WTC11 (cell line): ENCODE measurements at places on chromosomes 1 and 21.

- DNase-seq: no peak
These were observed 122.9 kb downstream of the LACTBL1 start for GRCh38 chr1:22849770-22850169.

GRCh38 chr1:174761335-174761734, 238.4 kb upstream of the CACYBP start:
- DNase-seq: peak; percentile 13

DNA sequence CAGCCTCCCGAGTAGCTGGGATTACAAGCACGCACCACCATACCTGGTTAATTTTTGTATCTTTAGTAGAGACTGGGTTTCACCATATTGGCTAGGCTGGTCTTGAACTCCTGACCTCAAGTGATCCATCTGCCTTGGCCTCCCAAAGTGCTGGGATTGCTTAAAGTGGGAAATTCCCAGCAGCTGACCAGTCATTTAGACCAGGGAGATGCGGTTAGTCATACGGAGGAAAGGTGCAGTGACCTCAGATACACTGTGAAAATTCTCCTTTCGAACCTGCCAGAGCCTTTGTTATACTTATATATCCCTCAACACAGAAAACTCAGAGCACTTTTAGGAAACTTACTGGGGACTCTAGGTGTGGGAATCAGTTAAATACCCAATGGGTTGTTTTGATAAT, 39.6 kb downstream of the MAP10 start:
- DNase-seq: no peak

- DNase-seq: no peak
These were observed 58.9 kb downstream of the VPS26C start for GRCh38 chr21:37208056-37208721.

DNA sequence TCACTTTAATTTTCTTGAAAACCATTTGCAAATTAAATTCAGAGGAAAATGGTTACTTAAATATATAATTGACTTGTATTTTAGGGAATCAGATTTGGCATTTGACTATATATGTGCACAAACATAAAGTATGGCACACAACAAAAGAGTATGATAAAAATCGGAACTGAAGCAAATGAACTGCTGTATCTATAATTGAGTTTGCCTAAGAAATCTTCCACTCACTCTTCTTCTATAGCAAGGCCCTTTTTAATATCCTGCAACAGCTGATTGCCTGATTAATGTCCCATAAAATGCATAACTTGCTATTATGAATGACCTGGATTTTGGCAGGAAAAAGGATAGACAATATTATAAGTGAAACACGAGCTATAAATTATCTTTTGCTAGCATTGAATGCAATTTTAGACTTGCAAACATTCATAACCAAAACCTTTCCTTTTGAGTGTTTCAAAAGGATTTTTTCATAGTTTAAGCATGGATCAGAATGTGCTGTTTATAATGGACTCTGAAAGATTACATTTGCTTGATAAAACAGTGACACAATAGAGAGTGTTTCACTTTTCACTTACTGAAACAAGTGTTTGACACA, 2204.3 kb downstream of the MRPL39 start:
- DNase-seq: no peak

- DNase-seq: no peak
These were observed 16.5 kb downstream of the PRRX1 start for GRCh38 chr1:170680428-170680827.

DNA sequence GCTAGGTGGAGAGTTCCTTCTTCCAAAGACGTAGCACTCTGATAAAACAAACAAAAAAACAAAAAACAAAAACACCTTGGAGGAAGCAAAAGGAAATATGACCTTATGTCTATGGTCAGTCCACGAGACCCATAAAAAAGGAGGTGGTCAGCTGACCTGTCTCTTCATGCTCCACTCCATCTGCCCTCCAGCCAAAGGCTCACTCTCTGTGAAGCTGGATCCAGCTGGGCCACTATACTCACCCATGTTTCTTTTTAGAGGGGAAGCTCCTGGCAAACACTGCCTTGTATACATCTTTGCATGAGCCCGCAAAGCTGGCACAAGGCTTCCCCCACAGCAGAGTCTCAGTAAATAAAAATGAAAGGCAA, 126.1 kb upstream of the CACHD1 start:
- DNase-seq: no peak

DNA sequence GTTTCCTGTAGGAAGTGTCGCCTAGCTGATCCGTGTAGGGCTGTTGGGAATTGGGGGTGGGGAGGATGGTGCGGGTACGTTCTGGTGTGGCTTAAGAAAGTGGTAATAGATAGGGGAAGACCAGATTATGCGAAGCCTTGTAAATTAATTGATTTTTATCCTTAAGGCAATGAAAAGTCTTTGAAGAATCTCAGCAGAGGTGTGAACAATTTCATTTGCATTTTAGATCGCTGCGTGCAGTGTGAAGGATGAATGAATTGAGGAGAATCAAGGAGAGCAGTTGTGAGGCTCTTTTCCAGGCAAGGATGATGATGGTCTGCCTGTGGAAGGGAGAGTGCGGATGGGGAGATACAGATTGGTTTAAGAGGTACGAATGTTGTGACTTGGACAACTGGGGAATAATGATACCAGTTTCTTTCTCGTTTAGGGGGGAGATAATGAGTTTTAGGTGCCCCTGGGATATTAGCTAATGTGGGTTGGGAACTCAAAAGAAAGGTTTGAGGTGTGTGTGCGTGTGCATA, 813 bp upstream of the DEDD start:
- no peak for DNase-seq

DNA sequence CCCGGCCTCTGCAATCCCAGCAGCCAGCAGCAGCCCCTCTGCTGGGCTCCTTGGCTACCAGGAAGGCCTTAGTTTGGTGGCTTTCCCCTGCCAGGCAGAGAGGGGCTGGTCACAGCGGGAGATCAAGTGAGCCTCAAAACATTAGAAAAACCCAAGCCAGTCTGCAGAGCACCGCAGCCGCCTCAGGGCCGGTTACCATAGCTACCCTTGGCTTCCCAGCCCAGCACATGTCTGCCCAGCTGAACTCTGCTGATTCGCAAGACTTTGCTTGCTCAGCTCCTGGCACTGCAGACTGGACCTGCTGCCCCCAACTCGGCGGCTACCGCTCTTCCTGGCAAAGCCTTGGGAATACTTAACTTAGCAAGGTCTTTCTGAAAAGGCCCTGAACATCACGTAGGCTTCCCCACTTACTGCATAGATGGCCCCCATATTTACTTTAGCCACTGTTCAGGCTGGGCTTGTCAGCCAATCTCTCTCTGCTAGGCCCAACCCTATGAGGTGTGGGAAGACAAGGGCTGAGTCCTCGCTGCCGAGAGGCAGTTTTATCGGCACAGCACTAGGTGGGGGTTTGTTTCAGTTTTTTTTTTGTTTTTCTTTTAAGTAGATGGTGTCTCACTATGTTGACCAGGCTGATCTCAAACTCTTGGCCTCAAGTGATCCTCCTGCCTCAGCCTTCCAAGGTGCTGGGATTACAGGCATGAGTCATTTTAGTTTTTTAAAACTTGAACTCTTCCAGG, 28.6 kb upstream of the PLEKHG5 start:
- DNase-seq: peak; percentile 84

DNA sequence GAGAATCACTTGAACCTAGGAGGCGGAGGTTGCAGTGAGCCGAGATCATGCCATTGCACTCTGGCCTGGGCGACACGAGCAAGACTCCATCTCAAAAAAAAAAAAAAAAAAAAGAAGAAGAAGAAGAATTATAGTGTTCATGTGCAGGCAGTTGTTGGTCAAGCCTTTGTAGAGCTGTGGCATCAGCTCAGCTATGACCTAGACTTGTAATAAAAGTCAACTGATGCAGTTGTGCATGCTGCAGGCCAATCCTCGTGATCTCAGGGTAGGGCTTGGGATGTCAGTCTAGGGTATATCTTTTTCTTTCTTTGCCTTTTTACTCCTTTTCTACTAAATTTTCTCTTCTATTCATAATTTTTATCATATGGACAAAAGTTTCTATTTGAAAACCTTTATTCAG, 76.2 kb downstream of the C1orf21 start:
- DNase-seq: no peak

- no peak for DNase-seq
These were observed 173.1 kb upstream of the GALNT2 start for GRCh38 chr1:229893762-229894444.

DNA sequence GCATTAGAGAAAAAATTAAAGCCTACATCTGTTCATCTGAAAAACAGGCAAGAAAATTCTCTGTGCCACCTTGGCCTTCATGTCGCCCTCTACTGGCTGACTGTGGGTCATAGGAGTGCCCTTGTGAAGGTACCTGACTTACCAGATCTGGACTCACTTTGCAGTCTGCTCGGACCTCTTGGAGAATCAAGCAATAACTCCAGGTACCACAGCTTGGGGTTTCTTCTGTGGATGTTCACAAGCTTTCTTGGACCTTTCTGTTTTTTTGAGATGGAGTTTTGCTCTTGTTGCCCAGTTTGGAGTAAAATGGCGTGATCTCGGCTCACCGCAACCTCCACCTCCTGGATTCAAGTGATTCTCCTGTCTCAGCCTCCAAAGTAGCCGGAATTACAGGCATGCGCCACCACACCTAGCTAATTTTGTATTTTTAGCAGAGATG, 2.4 kb upstream of the PRAMEF18 start:
- DNase-seq: peak; percentile 16

DNA sequence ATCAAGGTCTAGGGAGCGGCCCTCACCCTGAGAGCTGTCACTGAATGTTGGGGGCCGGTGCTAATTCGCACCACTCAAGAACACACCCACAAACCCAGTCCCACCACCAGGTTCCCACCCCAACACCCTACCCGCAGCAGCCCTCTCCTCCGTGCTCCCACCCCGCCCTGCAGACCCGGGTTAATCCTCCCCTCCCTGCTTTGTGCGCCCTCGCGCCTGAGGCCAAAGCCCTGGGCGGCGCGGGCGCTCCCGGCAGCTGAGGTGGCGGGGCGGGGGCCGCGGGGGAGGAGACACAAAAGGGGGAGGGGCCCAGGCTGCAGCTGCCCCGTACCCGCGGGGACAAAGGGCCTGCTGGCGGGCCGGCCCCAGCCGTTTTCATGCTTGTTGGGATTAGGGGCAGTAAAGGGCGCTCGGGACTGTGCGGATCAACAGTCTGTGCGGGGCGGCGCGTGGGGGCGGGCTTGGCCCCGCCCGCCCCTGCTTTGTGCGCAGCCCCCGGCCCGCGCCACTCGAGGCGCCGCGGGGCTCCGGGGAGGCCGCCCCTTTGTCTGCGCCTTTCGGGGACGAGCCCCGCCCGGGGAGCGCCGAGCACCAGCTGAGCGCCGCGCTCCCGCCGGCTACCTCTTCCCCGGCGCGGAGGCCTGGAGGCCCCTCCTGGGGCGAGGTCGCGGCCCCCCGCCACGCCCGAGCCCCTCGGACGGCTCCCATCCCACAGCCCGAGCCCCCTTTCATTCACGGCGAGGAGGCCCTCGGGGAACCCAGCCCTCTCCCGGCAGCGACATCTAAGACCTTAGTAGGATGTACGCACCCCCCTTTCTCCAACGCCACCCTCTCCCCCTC, 10.9 kb downstream of the C1orf216 start:
- DNase-seq: peak; percentile 75

DNA sequence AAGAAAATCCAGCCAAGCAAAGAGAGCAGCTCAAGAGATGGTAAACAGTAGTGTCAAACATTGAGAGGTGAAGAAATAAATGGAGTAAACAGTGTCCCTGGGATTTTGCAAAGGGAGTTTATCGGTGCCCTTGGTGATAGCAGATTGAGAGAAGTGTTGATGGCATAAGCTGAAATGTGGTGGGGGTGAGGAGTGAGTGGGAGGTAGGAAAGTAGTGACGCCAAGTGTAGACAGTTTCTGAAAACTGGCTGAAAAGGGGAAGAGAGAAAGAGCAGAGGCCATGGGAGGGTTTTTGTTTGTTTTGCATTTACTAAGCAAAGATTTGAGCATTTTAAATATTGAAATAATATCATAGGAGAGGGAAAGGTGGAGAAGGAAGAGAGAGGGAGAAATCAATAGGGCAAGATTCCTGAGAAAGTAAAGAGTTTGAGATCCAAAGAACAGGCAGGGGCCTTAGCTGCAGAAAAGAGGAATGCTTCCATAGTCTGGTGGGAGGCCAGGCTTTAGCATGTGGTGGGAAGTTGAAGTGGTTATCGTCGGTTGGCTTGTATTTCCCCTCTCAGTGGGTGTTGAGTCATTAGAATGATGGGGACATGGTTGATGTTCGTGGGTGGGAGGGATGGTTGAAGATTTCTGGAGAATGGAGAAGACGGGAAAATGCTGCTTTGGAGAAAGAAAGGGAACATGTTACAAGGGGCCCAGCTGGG, 26.8 kb upstream of the RASAL2 start:
- DNase-seq: no peak

DNA sequence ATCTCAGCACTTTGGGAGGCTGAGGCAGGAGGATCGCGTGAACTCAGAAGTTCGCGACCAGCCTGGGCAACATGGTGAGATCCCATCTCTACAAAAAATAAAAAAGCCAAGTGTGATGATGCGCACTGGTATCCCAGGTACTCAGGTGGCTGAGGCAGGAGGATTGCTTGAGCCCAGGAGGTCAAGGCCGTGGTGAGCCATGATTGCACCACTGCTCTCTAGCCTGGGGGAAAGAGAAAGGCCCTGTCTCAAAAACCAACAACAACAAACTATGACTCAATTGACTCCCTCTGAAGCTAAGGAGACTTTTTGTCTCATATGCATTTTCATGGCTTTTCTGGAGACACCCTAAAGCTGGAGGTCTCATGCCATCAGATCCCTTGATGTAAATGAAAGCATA, 118.8 kb downstream of the CCDC185 start:
- no peak for DNase-seq

DNA sequence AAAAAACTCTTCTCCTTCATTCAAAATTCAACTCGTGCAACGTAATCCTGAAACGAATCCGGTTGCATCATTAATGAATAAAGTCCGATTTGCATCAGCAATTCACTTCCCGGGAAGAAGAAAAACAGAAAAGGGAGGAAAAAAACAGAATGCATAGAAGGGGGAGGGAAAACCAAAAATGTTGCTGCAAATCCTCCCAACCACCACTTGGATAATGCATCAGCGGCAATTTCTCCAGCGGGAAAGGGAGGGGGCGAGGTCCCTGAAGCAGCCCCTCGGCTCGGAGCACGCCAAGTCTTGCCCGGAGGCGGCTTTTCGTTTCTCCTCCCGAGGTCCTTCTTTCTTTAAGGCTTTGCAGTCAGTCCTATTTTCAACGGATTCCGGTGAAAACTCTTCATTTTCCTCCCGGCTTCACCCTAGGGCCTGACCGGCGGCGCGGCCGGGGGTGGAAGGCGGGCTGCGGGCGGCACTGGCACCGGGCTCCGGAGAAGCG, 723 bp downstream of the CDC42BPA start:
- DNase-seq: peak; percentile 67

GRCh38 chr1:223825767-223826748, 19.7 kb downstream of the TP53BP2 start:
- no peak for DNase-seq

DNA sequence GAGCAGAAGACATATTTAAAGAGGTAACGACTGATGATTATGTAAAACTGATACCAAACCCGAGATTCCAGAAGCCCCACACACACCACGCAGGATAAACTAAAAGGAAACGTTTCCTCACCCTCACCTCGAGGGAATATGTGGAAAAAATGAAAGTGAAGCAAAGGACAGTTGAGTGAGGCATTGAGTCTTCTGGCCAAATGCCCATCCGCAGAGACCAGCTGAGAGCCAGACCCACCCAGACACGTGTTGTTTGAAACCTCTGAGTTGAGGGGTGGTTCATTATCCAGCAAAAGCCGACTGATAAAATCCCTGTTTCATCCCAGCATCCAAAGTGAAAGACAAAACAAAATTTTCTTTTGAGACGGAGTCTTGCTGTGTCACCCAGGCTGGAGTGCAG, 29.6 kb upstream of the PCBP3 start:
- DNase-seq: no peak

- no peak for DNase-seq
These were observed 6.6 kb downstream of the UBL4B start for GRCh38 chr1:110118636-110119396.

- no peak for DNase-seq
These were observed 55.2 kb downstream of the AJAP1 start for GRCh38 chr1:4709641-4710040.

GRCh38 chr1:191320062-191320461, 838.2 kb upstream of the RGS18 start:
- DNase-seq: no peak
